AML-193 (cell line): ENCODE measurements at places on chromosomes 3 and 15.

- DNase-seq: no peak
Measured at GRCh38 chr3:69219101-69219708, 96.8 kb upstream of the LMOD3 start.

DNA sequence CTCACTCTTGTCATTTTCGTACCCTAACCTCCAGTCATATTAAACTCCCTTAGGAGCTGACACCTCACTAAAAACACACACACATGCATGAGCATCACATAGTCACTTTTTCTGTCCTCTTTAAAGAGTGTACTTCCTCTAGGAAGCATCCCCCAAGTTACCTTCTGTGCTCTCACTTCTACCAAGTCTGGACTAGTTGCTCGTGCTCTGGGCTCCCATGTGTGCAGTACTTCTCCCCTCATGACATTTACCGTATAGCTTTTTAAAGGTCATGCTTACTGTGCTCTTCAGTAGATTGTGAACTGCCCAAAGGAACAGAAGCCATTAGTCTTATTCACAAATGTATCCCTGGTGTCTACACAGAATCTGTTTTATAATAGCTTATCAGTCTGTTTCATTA lies 42.0 kb downstream of the CRYBG3 start:
- no peak for DNase-seq

DNA sequence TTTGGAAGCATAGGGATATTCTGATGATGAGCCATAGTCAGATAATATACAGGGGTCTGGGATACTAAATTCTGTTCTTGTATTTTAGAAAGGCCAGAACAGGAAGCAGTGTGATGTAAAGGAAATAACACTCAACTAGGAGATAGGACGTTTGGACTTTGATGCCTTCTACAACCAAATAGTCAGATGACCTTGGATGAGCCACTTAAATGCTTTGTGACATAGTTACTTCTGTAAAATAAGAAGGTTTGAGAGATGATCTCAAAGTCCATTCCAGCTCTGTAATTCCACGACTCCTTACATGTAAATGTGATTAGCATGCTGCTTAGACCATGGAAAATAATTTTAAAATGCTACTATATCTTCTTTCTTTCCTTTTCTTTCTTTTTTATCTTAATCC lies 29.5 kb upstream of the CCDC54 start:
- DNase-seq: no peak

- peak; percentile 35 for DNase-seq
Measured at GRCh38 chr3:52341123-52341522, 25.0 kb downstream of the DNAH1 start.

GRCh38 chr3:187112934-187113793 lies 26.1 kb downstream of the RPL39L start:
- DNase-seq: peak; percentile 41

DNA sequence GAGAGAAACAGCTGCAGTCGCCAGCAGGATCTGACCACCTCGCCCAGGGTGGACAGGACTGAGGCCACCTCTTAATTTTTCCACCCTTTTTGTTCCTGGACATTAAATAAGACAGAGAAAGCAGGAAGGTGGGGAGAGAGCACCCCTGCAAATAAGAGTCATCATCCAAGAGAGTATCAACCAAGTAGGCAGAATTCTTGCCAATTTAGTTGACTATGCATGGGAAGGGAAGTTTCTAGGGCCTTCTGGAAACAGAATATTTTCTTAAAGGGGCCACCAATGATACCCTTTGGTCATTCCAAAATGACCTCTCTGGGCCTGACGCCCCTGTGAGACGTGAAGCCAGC lies 136.2 kb downstream of the TJP1 start:
- no peak for DNase-seq

DNA sequence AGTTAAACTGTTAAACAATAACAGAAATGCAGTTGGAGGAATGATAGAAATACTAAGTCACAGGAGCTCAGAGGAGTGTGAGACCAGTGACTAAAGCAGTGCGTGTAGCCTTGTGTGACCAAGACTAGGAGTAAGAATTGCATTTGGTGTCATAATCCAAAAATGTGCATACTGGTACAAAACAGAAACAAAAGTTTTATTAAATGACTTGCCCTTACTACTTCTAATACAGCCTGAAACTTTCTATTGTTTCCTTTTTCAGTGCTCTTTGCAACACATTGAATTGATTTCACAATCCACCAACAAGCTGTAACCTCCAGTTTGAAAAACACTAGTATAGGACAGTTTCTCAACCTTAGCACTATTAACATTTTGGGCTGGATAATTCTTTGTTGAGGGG lies 17.1 kb downstream of the SNX1 start:
- peak; percentile 64 for DNase-seq

DNA sequence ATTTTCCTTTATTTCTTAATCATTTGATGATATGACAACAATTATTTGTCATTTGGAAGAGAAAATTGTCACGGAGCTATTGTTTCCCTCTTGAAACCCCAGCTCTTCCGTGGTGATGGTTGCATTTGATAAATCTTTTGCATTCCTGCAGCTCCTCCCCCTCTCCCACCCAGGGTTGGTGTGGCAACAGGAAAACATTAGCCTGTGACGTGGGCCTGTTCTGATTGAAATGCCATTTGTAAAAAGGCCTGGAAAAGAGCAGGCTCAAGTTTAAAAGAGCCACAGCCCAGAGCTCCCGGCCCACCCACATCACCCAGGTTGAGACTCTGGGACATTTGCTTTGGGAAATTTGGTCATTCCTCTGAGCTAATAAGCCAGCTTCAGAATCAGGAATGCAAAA lies 282.5 kb downstream of the RPLP1 start:
- no peak for DNase-seq

- no peak for DNase-seq
Measured at GRCh38 chr15:42233107-42233506, 25.0 kb upstream of the VPS39 start.

GRCh38 chr15:81530271-81530691 lies 156.3 kb upstream of the TMC3 start:
- no peak for DNase-seq

DNA sequence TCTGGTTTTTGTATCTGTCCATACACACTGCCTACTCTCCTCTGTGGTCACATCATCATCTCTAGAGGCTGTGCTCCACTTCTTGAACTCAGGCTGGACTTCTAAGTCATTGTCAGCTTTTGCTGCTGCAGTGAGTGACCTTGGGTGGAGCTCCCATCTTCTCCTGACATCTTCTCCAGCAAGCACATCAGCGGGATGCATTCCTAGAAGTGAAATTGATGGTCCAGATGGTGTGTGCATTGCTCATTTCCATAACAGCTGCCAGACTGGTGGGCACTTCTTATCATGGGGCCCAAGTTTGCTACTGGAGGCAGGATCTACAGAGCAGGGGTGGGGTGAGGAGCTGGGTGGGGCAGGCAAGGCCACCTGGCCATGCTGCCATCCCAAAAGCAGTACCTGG lies 109.9 kb downstream of the DNAJB8 start:
- DNase-seq: no peak

GRCh38 chr3:161781381-161781780 lies 284.8 kb downstream of the OTOL1 start:
- peak; percentile 57 for DNase-seq

DNA sequence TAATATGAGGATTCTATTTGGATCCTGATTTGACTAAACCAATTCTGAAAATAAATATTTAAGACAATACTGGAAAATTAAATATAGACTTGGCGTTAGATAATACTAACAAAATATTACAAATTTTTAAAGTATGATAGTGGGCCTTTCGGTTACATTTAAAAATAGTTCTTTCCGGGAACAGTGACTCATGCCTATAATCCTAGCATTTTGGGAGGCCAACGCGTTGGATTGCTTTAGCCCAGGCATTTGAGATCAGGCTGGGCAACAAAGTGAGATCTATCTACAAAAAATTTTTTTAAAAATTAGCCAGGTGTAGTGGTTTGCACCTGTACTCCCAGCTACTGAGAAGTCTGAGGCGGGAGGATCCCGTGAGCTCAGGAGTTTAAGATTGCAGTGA lies 30.3 kb upstream of the GADL1 start:
- DNase-seq: no peak

DNA sequence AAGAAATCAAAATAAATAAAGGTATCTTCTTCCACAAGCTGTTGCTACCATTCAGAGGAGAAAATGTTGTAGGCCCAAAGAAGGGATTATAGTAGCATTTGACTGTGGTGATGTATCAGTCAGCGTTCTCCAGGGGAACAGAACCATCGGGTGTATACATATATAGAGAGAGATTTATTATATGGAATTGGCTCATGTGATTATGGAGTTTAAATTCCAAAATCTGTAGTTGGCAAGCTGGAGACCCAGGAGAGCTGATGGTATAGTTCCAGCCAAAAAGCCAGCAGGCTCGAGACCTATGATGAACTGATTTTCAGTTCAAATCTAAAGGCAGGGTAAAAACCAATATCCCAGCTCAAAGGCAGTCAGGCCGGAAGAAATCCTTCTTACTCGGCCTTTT lies 7.4 kb upstream of the SPG21 start:
- no peak for DNase-seq

GRCh38 chr3:158802409-158803268 lies 785 bp downstream of the MFSD1 start:
- DNase-seq: peak; percentile 83

GRCh38 chr3:122343654-122344053 lies 18.6 kb downstream of the CSTA start:
- no peak for DNase-seq

DNA sequence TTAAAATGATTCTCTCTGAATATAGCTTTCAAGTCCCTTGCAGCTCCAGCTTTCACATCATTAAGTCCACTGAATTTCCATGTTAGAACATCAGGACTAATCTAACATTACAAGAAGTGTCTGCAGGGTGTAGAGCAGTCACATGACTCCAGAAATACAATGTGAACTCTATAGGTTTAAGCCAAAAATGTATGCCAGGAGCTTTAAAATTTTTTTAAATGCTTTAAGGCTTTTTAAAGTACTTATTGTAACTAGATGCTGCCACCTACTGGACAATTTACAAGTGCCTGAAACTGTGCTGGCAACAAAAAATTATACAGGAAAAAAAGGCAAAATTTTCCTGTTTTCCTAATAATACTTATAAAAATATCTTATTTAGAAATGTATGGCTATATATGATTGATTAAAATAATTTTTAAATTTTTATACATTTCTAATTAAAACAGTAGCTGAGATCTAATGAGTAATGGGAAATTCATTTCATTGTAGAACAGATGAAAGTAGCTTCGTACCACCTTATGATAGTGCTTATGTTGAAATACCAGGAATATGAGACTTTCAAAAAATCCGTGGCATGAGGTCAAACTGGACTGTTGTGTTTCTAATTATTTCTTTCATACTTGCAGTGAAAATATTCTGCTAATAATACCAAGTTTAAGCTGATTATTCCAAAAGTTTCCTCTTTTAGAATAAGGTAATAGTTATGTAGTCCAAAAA lies 25.7 kb downstream of the FSIP1 start:
- DNase-seq: peak; percentile 58

GRCh38 chr15:70935631-70936030 lies 43.0 kb downstream of the LRRC49 start:
- DNase-seq: no peak

DNA sequence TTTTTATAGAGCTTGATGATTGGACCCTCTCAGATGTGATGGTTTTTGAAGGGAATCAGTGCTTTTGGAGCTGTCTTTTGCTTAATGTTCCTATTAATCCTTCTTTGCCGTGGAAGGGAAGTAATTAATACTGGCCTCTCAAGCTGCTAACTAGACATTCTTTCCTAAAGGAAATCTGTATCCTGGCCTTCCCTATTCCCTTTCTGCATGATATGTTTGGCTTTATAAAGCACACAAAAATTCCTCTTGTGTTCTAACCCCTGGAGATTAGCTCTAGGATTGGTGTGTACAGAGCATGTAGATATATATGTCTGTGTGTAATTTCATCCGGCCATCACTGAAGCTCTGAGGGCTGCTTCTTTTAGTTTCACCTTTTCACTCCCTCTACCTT lies 6.9 kb downstream of the ATXN7 start:
- DNase-seq: no peak

GRCh38 chr15:89967881-89968280 lies 33.2 kb upstream of the ZNF710 start:
- peak; percentile 27 for DNase-seq

GRCh38 chr3:159536876-159537275 lies 451.8 kb upstream of the IL12A start:
- DNase-seq: no peak
